ENCODE measurements at places on chromosomes 7 and 10.

- no peak for DNase-seq
Observed at GRCh38 chr7:96023387-96023786, 251.0 kb downstream of the DYNC1I1 start.

DNA sequence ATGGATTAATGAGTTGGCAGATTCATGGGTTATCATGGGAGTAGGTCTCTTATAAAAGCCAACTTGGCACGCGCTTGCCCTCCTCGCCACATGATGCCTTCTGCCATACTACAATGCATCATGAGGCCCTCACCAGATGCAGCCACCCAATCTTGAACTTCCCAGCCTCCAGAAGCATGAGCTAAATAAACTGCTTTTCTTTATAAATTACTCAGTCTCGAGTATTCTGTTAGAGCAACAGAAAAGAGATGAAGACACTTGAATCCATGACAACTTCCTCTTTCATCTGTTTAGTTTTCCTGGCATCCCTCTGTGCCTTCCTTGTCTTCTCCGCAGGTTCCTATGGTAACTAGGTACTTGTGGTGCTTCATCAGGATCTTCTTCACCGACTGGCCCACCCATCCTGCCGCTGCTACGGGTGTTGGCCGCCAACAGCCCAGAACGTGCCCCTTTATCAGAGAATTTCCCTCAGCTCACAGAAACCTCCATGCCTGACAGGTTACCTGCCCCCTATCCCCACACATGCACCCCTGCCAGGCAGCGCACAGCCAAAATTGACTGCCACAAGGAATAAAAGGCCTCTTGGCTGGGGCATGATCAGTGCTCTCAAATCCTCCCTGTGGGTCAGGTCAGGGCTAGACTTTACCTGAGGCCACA is 28.0 kb upstream of the PPIF start:
- no peak for DNase-seq

- no peak for DNase-seq
Observed at GRCh38 chr10:76459016-76459730, 1027.7 kb downstream of the LRMDA start.

DNA sequence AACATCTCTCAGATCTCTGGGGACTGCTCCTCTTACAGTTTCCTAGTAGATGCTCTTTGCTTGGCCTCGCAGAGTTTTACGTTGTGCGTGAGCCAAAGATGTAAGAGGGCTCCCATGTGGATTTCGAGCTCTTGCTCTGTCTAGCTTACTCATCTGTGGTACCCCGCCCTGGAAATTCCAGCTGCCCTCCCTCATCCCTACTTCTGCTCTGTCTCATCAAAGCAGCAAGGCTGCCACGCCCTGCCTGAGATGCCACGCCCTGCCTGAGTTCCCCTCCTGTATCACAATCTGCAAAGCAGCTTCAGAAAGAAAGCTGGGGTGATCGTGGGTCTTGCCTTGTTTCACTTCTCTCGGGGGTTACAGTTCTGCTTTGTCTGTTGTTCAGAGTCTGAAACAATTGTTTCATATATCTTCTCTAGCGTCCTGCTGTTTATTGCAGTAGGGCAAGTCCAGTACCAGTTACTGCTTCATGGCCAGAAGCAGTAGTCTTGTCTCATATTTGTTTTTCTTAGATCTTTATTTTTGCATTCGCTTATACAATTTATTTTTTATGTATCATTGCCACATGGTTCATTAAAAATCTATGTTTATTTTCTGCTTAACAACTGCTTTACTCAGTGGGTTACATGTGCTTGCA is 36.1 kb upstream of the CCNY start:
- DNase-seq, result no peak

DNA sequence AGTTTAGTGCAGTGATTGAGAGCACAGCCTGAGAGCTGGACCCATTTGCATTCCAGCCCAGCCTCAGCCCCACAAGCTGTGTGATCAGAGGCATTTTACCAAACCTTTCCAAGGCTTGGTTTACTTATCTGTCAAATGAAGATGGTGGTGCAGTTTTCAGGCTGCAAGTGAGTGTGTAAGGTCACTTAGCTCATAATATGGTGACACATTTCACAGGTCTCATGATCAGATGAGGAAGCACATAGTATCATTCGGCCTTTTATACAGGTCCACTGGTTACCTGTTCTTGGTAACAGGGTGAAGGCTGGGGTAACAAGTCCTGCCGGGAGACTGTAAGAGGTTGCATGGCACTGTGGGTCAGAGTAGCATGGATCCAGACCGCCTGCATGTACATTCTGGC is 371.7 kb downstream of the LRMDA start:
- no peak for DNase-seq

GRCh38 chr7:134695321-134695860 is 48.7 kb downstream of the BPGM start:
- DNase-seq, result no peak

All from substantia nigra (tissue), 51 donors.